ENCODE measurements at places on chromosomes 4 and X. TPM values are rescaled to one million over a fixed set of nuclear protein-coding genes. Genes with fewer than 3 reads are reported as not detected.

Gene REELD1
- total RNA-seq, result 0.71 TPM

Gene SPATA4
- total RNA-seq, result 4.4 TPM

Gene PRRG3
- total RNA-seq, result 0.08 TPM

Gene SLC26A1
- total RNA-seq, result not detected

Gene KLF8
- total RNA-seq, result 6.4 TPM

GRCh38 chrX:34300871-34301270 is 168.8 kb upstream of the FAM47A start:
- DNase-seq, result no peak
- no peaks in the 10 kb centered on the region for H3K27me3 ChIP-seq
- no peaks in the 10 kb centered on the region for H3K4me1 ChIP-seq
- H3K27ac ChIP-seq, result no peak overlapping the region

DNA sequence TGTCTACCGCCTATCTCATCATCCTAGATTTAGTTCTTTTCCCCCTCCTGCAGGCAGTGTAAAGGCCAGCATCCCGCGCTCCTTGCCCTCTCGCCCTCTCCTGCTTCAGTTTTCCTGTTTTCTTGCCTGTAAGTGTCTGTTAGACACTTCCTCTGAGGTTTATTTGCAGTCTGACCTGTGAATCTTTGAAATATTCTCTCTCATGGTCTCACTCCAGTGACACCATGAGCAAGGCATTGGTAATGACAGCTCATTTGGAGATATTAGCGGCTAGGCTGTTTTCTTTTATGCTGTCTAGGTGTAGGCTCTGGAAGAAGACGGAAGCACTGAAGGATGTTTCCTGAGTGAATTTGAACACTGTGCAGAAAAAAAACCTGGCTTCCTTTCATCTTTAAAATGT is 179.6 kb downstream of the KDR start:
- H3K4me1 ChIP-seq, result no peaks in the 10 kb centered on the region
- no peaks in the 10 kb centered on the region for H3K27me3 ChIP-seq
- no peaks in the 10 kb centered on the region for H3K36me3 ChIP-seq
- no peak overlapping the region for H3K27ac ChIP-seq
- DNase-seq, result no peak

GRCh38 chr4:67933755-67934154 is 29.5 kb downstream of the TMPRSS11A start:
- H3K36me3 ChIP-seq, result no peaks in the 10 kb centered on the region
- no peaks in the 10 kb centered on the region for H3K4me1 ChIP-seq
- no peak for DNase-seq
- H3K27me3 ChIP-seq, result no peaks in the 10 kb centered on the region
- no peak overlapping the region for H3K27ac ChIP-seq

- no peaks in the 10 kb centered on the region for H3K36me3 ChIP-seq
- H3K4me3 ChIP-seq, result no peak overlapping the region
- no peaks in the 10 kb centered on the region for H3K4me1 ChIP-seq
- H3K27me3 ChIP-seq, result no peaks in the 10 kb centered on the region
- no peak overlapping the region for H3K27ac ChIP-seq
- DNase-seq, result no peak
Observed at GRCh38 chrX:131288188-131288587, 918 bp downstream of the IGSF1 start.

DNA sequence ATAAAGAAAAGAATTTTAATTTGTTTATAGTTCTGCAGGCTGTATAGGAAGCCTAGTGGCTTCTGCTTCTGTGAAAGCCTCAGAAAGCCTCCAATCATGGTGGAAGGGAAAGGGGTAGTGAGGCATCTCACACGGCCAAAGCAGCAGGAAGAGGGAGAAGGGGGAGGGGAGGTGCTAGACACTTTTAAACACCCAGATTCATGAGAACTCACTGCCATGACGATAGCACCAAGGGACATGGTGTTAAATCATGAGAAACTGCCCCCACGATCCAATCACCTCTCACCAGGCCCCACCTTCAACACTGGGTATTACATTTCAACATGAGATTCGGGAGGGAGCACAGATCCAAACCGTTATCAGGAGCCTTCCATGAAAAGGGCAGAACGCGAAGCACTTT is 18.1 kb downstream of the SMIM31 start:
- H3K4me3 ChIP-seq, result no peak overlapping the region
- H3K36me3 ChIP-seq, result no peaks in the 10 kb centered on the region
- H3K27ac ChIP-seq, result no peak overlapping the region
- no peak for DNase-seq

DNA sequence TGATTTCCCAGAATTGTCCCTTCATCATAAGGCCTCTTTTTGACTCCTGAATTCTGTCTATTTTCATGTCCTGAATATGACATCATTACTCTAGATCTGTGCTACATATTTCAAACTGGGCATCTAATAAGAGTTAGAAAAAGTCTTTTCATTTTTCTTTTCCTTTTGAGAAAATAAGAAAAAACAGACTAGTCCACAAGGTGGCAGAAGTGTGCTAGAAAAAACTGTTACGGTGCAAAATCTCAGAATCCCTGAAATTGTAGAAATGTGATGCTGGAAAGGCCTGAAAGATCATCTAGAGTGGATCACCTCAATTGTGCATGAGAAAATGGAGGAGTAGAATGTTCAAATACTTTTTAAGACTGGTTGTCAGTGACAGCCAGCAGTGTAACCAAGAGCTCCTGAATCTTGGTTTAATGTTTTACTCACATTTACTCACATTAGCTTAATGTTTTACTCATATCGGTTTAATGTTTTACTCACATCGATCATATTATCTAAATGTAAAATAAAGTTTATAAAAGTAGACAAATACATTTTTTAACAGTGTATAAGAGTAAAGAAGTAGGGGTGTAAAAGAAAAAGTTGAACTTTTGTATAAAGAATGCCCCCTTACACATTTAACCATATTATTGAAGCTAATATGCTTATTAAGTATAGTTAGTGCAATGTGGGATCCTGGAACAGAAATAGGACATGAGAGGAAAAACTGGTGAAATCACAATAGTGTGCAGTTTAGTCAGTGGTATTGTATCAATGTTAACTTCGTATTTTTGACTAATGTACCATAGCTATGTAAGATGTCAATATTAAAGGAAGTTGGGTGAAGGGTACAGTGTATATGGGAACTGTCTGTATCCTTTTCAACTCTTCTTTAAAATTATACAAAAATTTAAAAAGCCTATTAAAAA is 15.2 kb downstream of the ASB11 start:
- no peak for DNase-seq
- H3K4me1 ChIP-seq, result no peaks in the 10 kb centered on the region
- no peaks in the 10 kb centered on the region for H3K27me3 ChIP-seq
- H3K36me3 ChIP-seq, result no peaks in the 10 kb centered on the region

- peak; percentile 60 for DNase-seq
- no peaks in the 10 kb centered on the region for H3K27me3 ChIP-seq
- no peaks in the 10 kb centered on the region for H3K36me3 ChIP-seq
- H3K27ac ChIP-seq, result peak overlapping the region; percentile 44
- no peak overlapping the region for H3K4me3 ChIP-seq
Observed at GRCh38 chr4:122798101-122798500, 28.5 kb upstream of the FGF2 start.

- H3K4me1 ChIP-seq, result peaks cover 23% of the 10 kb centered on the region
- H3K27ac ChIP-seq, result no peak within 1 kb of the TSS
- peak within 1 kb of the TSS; percentile 55 for H3K4me3 ChIP-seq
- no peaks in the 10 kb centered on the region for H3K36me3 ChIP-seq
- peaks cover 24% of the 10 kb centered on the region for H3K27me3 ChIP-seq
- DNase-seq, result no peak
Observed at GRCh38 chr4:1792832-1793495, at the start of gene FGFR3. FGFR3 (plus strand) TSS chr4:1793293; CDS start chr4:1793935, 642 bp downstream.

DNA sequence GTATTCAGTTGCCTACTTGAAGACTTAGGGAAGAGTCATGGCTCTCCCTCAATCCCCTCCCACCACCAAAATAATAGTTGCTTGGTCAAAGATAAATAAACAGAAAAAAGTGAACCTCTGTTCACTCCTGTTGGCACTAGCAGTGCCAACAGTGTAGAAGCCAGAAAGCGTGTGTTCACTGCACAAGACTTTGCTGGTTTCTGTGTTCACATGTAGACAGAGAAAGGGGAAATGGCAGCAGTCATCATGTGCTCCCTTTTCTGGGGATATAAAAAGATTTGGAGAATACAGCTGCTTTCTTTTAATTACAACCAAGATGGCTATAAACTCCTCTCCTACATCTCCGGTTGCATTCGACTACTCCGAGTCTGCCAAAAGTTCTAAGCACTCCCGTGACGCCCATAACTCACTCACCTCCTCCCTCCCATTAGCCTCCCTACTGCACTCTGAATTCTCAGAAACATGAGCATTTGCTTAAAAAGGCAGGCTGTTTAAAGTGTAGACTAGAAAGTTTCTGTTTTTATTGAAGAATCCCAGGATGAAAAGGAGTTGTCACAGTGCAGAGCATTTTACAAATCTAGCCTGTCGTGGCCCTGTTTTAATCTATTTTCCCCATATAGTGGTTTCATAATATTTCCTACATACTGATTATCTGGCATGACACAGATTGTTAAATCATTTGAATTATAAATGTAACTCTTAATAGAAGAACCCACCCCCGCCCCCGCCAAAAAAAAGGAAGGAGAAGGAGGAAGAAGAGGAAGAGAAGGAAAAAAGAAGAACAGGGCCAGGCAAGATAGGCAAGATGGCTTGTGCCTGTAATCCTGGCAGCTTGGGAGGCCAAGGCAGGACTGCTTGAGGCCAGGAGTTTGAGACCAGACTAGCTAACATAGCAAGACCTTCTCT is 16.7 kb downstream of the LGI2 start:
- no peak overlapping the region for H3K27ac ChIP-seq
- H3K36me3 ChIP-seq, result no peaks in the 10 kb centered on the region
- peaks cover 3% of the 10 kb centered on the region for H3K4me1 ChIP-seq
- H3K27me3 ChIP-seq, result no peaks in the 10 kb centered on the region
- H3K4me3 ChIP-seq, result no peak overlapping the region
- DNase-seq, result no peak

DNA sequence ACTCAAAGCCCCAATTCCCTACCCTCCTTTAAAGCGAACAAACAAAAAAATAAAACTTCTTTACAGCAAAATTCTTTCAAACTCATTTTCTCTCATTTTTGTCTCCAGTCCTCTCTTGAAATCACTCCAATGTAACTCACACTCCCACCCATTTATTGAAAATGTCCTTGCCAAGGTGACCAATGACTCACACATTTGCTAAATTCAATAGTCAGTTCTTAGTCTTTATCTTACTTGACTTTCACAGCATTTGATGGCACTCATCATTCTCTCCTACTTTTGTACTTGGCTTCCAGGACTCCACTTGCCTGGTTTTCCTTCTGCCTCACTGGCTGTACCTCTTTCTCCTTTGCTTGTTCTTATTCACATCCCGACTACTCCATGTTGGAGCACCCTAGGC is 19.9 kb downstream of the CC2D2A start:
- H3K4me1 ChIP-seq, result peaks cover 6% of the 10 kb centered on the region
- no peak overlapping the region for H3K27ac ChIP-seq
- DNase-seq, result no peak
- peaks cover 3% of the 10 kb centered on the region for H3K36me3 ChIP-seq

DNA sequence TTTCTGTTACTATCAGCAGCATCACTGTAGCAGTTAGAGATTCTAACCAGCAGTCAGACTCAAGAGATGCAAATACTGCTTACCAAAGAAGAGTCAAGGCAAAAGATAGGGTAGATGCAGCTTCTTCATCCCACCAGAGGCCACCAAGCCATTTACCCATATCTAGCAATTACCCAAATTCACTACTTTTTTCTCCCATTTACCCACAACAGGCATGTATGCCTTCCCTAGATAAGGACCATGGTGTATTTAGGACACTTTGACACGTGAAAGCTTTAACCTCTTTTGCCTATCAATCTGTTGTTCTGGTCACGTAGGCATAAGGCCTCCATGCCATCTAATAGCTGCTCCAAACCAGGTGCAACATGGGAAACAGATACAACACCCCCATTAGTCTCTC is 5.6 kb downstream of the LARP7 start:
- H3K36me3 ChIP-seq, result peaks cover 27% of the 10 kb centered on the region
- no peak overlapping the region for H3K27ac ChIP-seq
- H3K4me1 ChIP-seq, result peaks cover 27% of the 10 kb centered on the region
- H3K4me3 ChIP-seq, result no peak overlapping the region
- DNase-seq, result no peak

GRCh38 chr4:103091601-103092223 is 7.9 kb downstream of the BDH2 start:
- H3K27ac ChIP-seq, result no peak overlapping the region
- H3K36me3 ChIP-seq, result peaks cover 48% of the 10 kb centered on the region
- no peaks in the 10 kb centered on the region for H3K4me1 ChIP-seq
- H3K4me3 ChIP-seq, result no peak overlapping the region
- DNase-seq, result no peak
- no peaks in the 10 kb centered on the region for H3K27me3 ChIP-seq

- H3K4me1 ChIP-seq, result no peaks in the 10 kb centered on the region
- H3K27ac ChIP-seq, result peak within 1 kb of the TSS; percentile 91
- peaks cover 22% of the 10 kb centered on the region for H3K36me3 ChIP-seq
- no peaks in the 10 kb centered on the region for H3K27me3 ChIP-seq
Observed at GRCh38 chrX:49171752-49172279, at the start of gene PLP2. PLP2 (plus strand) TSS chrX:49171898; CDS start chrX:49172001, 103 bp downstream.

- no peak overlapping the region for H3K27ac ChIP-seq
- H3K36me3 ChIP-seq, result no peaks in the 10 kb centered on the region
- H3K4me1 ChIP-seq, result no peaks in the 10 kb centered on the region
- DNase-seq, result no peak
- H3K27me3 ChIP-seq, result no peaks in the 10 kb centered on the region
- no peak overlapping the region for H3K4me3 ChIP-seq
Observed at GRCh38 chr4:88320224-88320779, 35.9 kb upstream of the PPM1K start.

DNA sequence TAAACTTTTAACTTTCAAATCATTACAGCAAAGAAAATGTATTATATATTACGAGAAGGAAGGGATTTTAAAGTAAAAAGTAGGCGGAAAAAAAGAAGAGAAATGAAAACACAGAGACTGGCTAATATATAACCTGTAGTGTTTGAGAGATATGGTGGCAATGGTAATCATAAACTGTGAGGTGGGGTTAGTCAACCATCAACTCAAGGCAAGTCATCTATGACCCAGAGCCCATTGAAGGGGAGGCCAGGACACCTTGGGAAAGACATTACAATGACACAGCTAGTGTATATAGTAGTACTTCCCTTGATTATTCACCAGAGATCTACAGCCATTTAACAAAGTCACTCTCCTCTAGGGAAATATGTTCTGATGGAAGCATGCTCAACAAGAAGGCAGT is 423.9 kb upstream of the PITX2 start:
- H3K27ac ChIP-seq, result no peak overlapping the region
- no peak overlapping the region for H3K4me3 ChIP-seq
- no peaks in the 10 kb centered on the region for H3K27me3 ChIP-seq
- no peaks in the 10 kb centered on the region for H3K4me1 ChIP-seq

- H3K4me3 ChIP-seq, result no peak overlapping the region
- no peaks in the 10 kb centered on the region for H3K4me1 ChIP-seq
- H3K36me3 ChIP-seq, result no peaks in the 10 kb centered on the region
- H3K27me3 ChIP-seq, result no peaks in the 10 kb centered on the region
- no peak overlapping the region for H3K27ac ChIP-seq
Observed at GRCh38 chr4:146124023-146124680, 51.4 kb upstream of the LSM6 start.

- no peaks in the 10 kb centered on the region for H3K4me1 ChIP-seq
- no peak overlapping the region for H3K27ac ChIP-seq
- H3K4me3 ChIP-seq, result no peak overlapping the region
- H3K27me3 ChIP-seq, result no peaks in the 10 kb centered on the region
- DNase-seq, result no peak
Observed at GRCh38 chr4:94905511-94905910, 147.8 kb downstream of the BMPR1B start.

Data from right atrium auricular region (tissue), 2 donors.